CD8-positive, alpha-beta T cell (primary cell): ENCODE measurements at places on chromosomes 13 and 19.
A peak's percentile ranks its signal among the peaks of the same experiment; 100 is the strongest.

- no peak for DNase-seq
Observed at GRCh38 chr13:40028446-40028845, 373.0 kb downstream of the COG6 start.

DNA sequence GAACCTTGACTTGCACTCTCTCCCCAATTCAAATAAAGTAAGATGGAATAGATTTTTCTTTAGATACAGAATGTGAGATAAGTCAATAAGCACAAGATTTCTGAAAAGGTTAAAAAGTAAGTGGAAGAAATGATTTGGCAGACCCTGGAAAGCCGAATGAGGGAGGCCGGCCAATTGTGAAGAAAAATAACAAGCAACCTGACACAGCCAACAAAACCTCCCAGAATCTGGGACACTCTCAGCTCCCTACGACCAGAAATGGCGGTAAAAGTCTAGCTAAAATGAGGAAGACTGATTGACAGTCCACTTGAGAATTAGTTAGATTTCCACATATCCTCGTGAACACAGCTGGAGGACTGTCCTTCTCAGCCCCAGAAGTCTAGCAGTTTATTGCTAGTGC lies 85.4 kb downstream of the KLF12 start:
- DNase-seq, result no peak

DNA sequence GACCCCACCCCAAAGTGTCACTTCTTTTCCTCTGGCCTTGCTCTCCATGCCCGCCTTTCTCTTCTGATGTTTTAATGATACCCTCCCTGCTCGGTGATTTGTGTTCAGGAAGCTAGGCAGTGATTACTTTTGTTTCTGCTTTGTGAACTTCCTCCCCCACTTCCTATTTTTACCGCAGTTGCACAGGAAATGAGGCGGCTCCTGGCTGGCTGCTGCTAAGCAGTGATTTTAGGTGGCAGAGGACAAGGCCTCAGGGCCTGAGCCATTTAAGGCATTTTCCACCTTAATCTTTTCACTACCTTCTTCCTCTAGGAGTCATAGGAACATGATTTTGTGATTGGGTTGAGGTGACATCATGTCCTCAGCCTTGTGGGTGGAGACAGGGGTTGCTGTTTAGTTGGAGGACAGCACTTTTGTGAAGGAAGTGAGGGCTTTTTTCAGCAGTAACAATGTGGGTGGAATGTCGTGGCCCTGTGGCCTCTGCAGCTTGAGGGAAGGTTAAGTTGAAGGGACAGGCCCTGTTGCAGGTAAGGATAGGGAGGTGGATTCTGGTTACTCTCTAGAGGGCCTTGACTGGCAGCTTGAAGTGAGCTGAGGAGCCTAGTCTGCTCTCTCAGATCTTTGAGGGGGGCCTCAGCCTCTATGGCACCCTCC lies 15.7 kb downstream of the GARRE1 start:
- peak; percentile 82 for DNase-seq

DNA sequence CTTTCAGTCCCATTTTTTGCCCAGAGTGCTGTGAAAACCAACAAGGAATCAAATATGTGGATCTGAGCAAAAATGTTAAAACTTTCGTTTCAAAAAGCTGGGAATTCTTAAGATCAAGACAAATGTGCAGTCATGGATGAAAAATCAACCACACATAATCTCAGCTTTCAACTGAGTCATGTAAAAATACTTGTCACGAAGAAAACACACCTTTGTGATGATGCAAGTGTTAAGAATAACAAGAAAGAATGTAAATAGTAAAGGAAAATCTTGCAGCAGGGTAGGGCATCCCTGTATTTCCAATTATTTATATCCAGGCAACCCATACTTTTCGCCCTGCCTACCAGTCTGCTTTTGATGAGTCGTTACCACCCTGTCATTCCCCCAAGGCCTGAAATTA lies 27.4 kb upstream of the DCLK1 start:
- no peak for DNase-seq

GRCh38 chr13:26019881-26020870 lies 31.6 kb downstream of the SHISA2 start:
- no peak for DNase-seq

- DNase-seq, result no peak
Observed at GRCh38 chr13:30927595-30927994, 4.9 kb upstream of the TEX26 start.

DNA sequence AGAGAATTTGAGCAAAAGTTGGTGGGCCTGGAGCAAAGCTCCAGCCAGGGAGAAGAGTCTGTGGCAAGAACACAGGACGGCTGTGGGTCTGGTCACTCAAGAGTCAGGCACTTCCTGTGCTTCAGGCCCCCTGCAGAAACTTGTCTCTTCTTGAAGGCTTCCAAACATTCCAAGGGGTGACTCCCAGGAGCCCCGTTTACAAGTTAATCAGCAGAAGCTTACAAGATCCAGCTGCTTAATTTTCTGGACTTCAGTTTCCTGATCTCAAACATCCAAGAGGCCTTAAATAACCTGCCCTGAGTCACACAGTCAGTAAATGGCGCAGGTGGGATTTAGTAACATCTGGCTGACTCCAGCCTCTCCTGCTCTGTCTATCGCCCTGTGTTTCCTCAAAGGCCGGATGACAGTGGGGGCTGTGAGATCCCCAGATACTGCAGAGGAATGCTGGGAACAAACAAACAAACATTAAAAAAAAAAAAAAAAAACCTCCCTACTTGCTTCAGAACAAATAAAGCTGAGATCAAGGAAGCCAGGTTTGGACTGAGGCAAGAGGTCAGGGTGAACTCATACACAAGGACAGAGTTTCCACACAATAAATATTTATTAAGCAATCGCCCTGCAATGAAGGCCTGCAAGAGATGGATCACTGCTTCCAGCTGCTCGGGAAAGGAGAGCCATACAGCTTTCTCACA lies 175.4 kb upstream of the RFC3 start:
- no peak for DNase-seq

DNA sequence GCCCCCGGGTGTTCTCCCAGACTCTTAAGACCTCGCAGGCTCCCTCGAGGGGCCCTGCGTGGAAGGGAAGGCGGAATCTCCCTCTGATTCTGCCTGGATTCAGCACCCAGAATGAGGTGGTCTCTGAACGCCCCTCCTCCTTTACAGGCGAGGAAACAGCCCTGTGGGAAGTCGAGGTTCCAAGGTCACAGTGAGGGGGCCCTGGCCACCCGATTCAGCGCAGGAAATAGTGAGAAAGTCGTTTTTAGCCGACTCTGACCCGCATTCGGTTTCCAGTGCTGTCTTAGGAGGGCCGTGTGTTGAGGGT lies 1.1 kb downstream of the BSG start:
- DNase-seq, result no peak

- DNase-seq, result no peak
Observed at GRCh38 chr19:48203222-48203793, 32.8 kb downstream of the ZSWIM9 start.

- no peak for DNase-seq
Observed at GRCh38 chr13:111640006-111640405, 319.6 kb downstream of the TEX29 start.

GRCh38 chr13:44868397-44868796 lies 120.9 kb downstream of the NUFIP1 start:
- no peak for DNase-seq

- DNase-seq, result no peak
Observed at GRCh38 chr13:33175991-33176390, 109.6 kb downstream of the STARD13 start.

GRCh38 chr13:93235258-93236015 lies 8.8 kb downstream of the GPC6 start:
- no peak for DNase-seq

GRCh38 chr19:14091813-14092462 lies 1.4 kb upstream of the SAMD1 start:
- DNase-seq, result no peak

- no peak for DNase-seq
Observed at GRCh38 chr13:35763782-35764123, 287.3 kb upstream of the MAB21L1 start.

DNA sequence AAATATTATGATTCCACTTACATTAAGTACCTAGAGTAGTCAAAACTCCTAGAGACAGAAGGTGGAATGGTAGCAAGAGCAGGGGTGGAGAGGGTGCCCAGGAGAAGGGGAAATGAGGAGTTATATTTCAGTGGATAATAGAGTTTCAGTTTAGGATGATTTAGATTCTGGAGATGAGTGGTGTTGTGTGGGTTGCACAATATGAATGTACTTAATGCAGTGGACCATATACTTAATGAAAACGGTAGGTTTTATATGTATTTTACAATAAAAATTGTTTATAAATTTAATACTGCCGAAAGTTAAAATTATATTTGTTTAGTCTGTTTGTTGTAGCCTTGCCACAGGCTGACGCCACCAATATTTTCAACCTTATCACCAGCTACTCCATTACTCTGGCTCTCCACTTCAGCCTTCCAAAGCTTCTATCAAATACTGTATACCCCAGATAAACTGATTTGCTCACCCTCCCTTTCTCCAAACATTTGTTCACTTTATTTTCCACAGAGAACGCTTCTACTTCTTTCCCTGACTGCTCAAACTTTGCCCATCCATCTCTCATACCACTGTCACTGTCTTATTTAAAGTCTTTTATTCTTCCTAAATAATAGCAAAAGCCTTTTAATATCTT lies 1.4 kb upstream of the RBM26 start:
- DNase-seq, result no peak

DNA sequence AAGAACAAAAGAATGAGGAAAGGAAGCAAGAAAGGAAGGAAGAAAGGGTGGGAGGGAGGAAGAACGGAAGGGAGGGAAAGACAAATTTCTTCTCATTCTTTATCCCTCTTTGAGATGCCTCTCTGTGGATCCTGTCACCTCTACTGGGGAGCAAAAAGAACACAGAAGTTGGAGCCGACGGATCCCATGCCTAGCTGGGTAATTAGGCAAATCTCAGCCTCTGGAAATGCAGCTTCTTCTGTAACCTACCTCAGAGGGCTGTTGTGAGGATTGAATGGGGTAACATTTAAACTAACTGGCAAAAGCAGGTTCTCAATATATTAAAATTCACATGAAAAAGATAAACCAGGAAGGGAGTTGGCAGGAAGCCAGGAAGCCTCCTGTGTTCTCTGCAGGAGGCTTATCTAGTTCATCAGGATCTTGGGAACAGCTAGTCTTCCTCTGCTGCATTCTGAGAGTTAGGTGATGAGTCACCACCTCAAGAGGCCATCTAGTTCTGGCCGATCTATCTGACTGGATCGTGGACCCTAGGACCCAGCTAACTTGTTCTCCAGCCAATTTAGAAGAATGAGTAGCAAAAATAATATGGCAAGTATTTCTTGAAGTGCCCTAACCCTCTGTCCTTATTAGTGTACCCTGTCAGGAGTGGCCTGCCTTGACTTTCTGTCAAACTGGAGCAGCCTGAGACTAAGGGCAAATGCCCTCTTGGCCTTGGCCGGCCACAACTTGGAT lies 15.2 kb upstream of the CPB2 start:
- no peak for DNase-seq

- DNase-seq, result no peak
Observed at GRCh38 chr19:46602392-46603194, 1.5 kb downstream of the CALM3 start.

GRCh38 chr19:29714371-29714952 lies 599 bp downstream of the C19orf12 start:
- peak; percentile 83 for DNase-seq

DNA sequence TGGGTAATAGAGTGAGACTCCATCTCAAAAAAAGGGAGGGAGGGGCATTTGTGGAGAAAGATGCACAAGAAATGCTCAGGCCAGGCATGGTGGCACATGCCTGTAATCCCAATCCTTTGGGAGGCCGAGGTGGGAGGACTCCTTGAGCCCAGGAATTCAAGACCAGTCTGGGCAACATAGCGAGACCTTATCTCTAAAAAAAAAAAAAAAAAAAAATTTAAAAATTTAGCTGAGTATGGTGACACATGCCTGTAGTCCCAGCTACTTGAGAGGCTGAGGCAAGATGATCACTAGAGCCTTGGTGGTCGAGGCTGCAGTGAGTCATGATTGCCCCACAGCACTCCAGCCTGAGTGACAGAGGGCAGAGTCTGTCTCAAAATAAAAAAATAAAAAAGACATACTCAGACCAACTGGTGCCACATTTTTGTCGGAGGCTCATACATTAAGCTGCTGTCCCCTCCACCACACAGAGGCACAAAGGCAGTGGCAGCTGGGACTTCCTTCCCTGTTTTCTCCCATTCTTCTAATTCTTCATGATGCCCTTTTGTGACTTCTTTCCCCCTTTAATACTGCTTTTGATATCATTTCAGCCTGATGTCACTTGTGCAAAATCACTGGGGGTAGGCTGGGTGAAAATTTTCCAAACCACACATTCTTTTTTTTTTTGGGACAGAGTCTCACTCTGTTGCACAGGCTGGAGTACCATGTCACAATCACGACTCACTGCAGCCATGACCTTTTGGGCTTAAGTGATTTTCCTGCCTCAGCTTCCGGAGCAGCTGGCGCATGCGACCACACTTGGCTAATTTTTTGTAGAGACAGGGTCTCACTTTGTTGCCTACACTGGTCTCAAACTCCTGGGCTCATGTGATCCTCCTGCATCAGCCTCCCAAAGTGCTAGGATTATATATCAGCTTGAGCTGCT lies 26.8 kb upstream of the CXCL17 start:
- no peak for DNase-seq

DNA sequence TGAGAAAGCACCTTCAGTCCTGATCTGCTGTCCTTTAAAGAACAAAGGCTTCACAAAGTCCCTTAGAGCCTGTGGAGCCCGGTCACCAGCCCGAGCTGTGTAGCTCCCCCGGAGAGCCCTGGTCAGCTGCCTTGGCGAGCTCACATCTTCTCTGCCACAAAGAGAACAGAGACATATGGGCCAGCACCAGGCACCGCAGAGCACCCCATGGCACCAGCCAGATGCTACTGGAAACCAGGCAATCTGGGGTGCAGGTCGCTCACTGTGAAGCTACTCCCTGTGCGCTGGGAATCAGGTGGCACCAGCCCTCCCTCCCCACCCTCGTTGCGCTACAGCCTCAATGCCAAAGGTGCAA lies 44.3 kb upstream of the F7 start:
- DNase-seq, result no peak

DNA sequence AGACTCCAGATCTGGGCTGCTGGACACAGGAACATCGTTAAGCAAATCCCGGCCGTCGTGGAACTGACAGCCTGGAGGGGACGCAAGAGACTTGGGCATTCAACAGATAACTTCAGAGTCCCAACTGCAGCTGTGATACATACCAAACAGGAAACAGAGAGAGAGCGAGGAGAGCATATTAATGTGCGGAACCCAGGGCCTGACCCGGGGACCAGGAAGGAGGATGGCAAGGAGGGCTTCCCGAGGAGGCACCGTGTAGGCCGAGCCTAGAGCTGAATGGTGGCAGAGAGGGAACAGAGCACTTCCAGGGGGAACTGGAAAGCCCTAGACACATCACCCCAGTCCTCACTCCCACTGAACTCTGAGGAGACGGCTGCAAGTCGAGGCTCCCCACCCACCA lies 68.1 kb downstream of the SIPA1L3 start:
- DNase-seq, result no peak

DNA sequence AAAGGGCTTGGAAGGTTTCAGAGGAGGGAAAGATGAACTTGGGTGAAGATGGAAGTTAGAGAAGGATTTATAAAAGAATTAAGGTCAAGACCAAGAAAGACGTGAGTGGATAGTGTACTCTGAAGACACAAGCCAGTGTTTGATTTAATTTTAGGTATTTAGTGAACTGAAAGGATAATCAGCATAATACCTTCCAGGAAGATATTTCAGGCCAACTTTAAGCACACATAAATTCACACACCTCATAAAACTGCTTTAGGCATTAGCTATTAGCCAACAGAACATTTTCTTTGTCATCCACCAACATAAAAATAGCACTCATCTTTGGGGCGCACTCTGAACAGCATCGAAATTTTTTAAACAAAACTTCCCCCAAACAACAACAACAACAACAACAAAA lies 71.7 kb upstream of the CSNK1A1L start:
- DNase-seq, result no peak

GRCh38 chr13:36298535-36299068 lies 988 bp upstream of the CCDC169 start:
- DNase-seq, result no peak

- DNase-seq, result no peak
Observed at GRCh38 chr19:19059837-19060611, 3.8 kb upstream of the SLC25A42 start.
